ENCODE measurements at places on chromosomes 7 and 10.

- DNase-seq, result no peak
Measured at GRCh38 chr10:86188796-86189558, 177.6 kb downstream of the GRID1 start.

- DNase-seq, result no peak
Measured at GRCh38 chr10:77932016-77932715, 5.6 kb upstream of the DLG5 start.

GRCh38 chr10:55653531-55653930, 707.5 kb downstream of the ZWINT start:
- DNase-seq, result no peak

- no peak for DNase-seq
Measured at GRCh38 chr10:86312701-86313270, 53.8 kb downstream of the GRID1 start.

- no peak for DNase-seq
Measured at GRCh38 chr10:75021379-75022249, 89.8 kb upstream of the SAMD8 start.

DNA sequence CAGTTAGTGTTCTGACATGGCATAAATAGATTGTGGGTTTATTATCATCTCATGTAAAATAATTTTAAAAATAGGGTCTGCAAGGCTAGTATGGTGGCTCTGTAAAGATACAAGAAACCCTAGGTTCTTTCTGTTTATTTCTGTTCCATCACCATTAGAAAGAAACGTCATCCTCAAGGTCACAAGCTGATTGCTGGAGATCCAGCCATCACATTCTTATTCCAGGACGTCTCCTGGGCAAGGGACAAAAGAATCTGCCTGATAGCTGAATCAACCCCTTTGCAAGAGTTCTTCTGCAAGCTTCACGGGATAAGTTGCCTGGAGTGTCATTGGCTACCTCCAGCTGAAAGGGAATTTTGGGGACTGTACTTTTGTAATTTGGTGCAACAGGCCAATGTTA, 184.4 kb downstream of the CAMK1D start:
- DNase-seq, result no peak

GRCh38 chr7:69603937-69604494, 5.7 kb downstream of the AUTS2 start:
- DNase-seq, result no peak

DNA sequence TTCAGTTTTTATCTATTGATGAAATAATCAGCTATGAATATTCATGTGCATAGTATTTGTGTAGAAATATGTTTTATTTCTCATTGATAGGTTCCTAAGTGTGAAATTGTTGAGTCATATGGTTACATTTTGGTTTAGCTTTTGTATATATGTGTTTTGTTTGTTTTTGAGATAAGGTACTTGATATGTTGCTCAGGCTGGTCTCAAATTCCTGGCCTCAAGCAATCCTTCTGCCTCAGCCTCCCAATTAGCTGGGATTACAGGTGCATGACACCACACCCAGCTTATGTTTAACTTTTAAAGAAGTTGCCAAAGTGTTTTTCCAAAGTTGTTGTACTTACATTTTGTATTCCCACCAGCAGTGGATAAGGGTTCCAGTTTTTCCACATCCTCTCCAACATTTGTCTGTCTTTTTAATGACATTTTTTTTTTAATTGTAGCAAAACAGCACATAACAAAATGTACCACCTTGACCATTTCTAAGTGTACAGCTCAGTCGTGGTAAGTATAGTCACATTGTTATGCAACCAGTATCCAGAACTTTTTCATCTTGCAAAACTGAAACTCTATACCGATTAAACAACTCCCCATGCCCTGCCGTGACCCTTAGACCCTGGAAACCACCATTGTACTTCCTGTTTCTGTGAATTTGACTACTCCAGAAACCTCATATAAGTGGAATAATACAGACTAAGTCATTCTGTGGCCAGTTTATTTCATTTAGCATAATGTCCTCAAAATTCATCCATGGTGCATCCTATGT, 12.6 kb upstream of the UBE2D1 start:
- DNase-seq, result no peak

GRCh38 chr7:39400836-39401235, 165.4 kb upstream of the YAE1 start:
- DNase-seq, result no peak

DNA sequence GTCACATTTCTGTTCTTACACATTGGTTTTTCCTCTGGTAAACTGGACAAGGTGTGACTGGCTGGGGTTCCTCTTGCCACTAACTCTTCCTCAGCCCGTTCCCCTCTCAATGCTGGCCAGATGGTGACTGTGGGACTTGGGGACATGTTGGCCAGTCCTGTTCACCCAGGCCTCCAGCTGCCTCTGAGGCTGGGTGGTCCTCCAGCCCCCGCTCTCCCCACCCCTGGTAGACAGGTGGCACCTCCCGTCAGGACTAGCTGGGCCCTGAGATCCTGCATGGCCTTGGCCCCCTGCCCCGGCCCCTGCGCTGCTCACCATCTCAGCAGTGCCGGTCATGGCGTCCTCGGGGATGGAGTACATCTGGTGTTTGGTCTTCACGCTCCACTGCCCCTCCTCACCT, 10.8 kb upstream of the MYL7 start:
- peak; percentile 66 for DNase-seq

- no peak for DNase-seq
Measured at GRCh38 chr10:81021428-81022129, 483.9 kb downstream of the SH2D4B start.

DNA sequence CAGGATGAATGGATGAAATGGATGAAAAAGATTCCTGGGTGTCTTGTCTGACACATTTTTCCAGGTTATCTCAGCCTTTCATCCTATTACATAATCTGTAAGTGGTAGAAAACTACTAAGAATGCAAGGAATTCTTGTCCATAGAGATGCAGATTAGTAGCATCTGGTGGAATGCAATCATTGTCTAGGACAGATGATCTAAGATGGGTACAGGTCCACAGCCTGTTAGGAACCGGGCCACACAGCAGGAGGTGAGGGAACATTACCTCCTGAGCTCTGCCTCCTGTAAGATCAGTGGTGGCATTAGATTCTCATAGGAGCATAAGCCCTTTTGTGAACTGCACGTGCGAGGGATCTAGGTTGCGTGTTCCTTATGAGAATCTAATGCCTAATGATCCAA, 225.0 kb downstream of the CALN1 start:
- DNase-seq, result no peak

GRCh38 chr10:112967200-112967599, 17.2 kb downstream of the TCF7L2 start:
- no peak for DNase-seq

DNA sequence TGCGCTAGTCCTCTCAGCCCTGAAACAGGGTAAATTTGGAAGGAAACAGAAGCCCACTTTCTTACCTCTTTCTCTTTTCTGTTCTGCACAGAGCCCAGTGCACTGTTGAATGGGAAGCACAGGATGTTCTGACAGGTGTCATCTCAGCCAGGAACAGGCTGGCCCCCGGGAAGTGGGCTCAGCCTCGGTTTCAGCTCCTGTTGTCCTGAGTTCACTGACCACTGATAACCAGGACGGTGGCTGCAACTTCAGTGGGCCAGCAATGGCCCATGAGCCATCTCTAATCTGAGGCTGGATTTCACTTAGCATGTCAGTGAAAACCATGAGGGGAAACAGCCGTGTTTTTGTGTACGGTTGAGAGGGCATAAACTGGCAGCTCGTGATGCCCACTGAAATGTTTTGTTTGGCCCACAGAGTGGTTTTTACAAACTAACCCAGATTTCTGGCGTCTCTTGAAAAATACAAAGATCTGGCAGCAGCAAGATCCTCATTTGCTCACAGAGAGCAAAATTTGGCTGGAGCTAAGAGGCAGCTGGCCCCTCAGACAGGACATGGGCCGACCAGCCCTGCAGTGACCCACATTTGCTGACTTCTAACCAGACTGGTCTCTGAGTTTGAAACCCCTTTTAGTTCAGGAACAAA, 455.9 kb downstream of the PAXIP1 start:
- no peak for DNase-seq

- DNase-seq, result no peak
Measured at GRCh38 chr10:110613341-110613995, 30.7 kb upstream of the RBM20 start.

DNA sequence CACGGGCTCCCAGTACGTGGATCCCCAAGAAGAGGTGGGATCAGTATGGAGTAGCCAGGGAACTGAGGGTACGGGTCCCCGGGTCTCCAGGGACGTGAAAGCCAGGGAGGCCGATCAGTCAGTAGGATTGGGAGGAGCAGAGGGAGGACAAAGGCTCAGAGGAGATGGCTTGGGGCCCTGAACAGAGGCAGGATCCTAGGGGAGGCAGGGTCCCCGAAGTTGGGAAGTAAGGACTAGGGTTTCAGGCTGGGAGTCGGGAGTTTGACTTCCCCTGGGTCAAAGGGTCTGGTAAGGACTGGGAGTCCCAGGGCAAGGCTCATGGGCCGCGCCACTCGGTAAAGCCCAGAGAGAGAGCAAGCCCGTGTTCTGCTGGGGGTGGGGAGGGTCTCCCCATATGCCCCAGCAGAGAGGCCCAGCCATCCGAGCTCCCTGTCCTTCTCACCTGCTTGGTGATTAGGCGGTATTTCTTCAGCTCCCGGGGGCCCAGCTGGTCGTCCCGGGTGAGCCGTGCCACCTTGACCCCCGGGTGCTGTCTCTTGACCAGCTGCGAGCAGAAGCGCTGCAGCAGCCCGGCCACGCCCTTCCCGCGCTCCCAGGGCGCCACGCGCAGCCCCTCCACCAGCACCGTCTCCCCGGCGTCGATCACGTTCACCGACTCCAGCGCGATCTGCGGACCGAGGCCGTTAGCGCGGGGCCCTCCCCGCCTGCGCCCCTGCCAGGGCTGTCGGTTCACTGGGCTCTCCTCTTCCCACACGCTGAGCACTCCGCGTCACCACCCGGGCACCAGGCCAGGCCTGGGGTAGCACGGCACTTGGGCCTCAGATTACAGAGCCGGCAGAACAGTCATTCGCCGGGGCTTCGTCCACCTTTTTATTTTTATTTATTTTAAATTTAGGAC, 7.0 kb downstream of the NAT16 start:
- DNase-seq, result no peak

- DNase-seq, result no peak
Measured at GRCh38 chr10:23316406-23316805, 28.2 kb downstream of the C10orf67 start.

GRCh38 chr10:7488418-7488829, 77.6 kb upstream of the SFMBT2 start:
- DNase-seq, result no peak

DNA sequence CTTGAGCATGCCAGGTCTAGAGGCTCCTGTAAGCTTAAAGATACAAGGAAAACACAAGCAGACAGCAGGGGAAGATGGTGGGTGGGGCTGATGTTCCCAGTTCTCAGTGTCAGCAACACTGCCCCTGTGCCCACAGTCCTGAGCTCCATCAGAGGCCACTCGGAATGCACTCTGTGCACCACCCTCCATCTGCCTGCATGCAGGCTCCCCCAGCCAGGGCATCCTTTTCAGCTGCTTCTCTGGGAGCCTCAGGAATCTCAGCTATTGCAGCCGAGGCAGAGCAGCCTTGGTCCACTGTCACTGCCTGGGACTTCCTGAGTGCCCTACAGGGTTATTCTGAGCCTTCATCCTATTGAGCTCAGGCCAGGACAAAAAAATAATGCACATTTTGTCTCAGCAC, 22.2 kb downstream of the LBX1 start:
- no peak for DNase-seq

GRCh38 chr10:72574636-72575035, 51.2 kb downstream of the MICU1 start:
- no peak for DNase-seq

DNA sequence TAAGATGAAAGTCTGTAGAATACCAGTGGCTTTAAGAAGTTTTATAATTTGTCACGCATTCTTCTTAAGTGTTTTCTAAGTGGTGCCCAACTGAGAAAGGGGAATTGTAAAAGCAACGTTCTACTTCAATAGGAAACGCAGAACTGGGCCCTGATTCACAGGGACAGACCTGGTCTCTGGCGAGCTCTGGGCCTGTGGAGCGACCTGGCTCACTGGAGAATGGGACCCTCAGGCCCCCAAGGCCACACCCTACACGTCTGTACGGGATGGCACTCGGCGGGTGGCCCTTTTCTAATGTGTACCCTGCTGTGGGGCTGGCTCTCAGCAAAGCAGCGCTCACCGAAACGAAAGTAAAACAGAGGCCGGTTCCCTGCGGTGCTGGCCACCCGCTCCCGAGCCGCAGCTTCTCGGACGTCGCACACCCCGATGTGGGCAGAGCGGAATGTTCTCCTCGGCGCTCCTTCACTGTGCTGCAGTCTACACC, 205.0 kb downstream of the DIP2C start:
- peak; percentile 70 for DNase-seq

DNA sequence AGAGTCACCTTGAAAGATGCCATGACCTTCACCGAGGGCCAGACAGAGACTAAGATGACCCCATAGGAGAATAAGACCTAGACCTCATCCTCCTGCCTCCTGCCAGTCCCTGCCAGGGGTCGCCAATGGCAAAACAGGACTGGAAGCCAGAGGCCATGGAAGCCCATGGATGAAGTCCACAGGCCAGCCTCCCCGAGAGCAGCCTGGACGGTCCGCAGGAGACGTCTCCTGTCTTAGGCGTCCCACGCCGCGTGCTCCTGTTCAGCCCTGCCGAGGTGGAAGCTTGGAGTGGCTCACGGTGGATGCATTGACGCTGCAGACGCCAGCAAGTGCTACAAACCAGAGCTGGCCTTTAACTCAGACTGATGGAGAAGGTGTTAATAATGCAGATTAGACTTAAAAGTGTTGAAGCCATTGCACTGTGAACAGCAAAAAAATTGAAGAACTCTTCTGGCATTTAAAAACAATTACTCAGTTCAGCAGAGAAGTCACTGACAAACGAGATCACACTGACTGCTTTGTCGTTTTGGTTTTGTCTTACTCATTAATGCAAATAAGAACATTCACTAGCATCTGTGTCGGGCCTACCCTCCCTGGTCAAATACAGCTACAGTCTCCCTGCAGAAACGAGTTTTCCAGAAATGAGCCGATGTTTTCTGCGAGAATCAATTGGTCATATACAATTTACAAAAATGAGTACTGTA, 38.1 kb upstream of the FAM20C start:
- DNase-seq, result no peak

GRCh38 chr10:34526758-34527730, 288.1 kb downstream of the PARD3 start:
- DNase-seq, result no peak

GRCh38 chr7:142443216-142444010, 185.6 kb upstream of the PRSS58 start:
- DNase-seq, result no peak

DNA sequence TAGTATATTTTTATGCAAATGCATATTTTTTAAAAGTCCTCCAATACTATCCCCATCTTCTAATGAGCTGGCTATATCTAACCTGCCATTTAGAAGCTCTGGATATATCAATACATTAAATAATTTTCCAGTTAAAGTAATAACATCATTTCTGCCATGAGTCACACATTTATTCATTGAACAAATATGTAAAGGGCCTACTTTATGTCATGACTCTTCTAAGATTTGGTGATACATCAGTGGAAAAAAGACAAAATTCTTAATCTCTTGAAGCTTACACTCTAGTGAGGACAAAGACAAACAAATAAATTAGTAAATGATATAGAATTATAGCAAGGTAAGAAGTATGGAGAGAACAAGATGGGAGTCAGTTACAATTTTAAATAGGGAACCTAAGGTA, 716.8 kb upstream of the LRRTM3 start:
- no peak for DNase-seq
